ENCODE measurements at places on chromosomes 7 and 10.
A peak's percentile ranks its signal among the peaks of the same experiment; 100 is the strongest.

- no peak for DNase-seq
These were observed 28.7 kb downstream of the UPF2 start for GRCh38 chr10:12013926-12014325.

- DNase-seq, result no peak
These were observed 53.1 kb downstream of the CUX1 start for GRCh38 chr7:101870361-101871062.

- DNase-seq, result no peak
These were observed 71.7 kb upstream of the ZNRF2 start for GRCh38 chr7:30212701-30213111.

GRCh38 chr10:91163869-91164474 is 56.5 kb upstream of the PCGF5 start:
- peak; percentile 35 for DNase-seq

Data from stimulated activated CD8-positive, alpha-beta memory T cell treated with anti-CD3 and anti-CD28 coated beads, Interleukin-4, amount 100 ng/mL, for 4 hours (primary cell).